Activated CD8-positive, alpha-beta T cell treated with anti-CD3 and anti-CD28 coated beads for 36 hours (primary cell): ENCODE measurements at places on chromosomes 13 and 19.
A peak's percentile ranks its signal among the peaks of the same experiment; 100 is the strongest.

DNA sequence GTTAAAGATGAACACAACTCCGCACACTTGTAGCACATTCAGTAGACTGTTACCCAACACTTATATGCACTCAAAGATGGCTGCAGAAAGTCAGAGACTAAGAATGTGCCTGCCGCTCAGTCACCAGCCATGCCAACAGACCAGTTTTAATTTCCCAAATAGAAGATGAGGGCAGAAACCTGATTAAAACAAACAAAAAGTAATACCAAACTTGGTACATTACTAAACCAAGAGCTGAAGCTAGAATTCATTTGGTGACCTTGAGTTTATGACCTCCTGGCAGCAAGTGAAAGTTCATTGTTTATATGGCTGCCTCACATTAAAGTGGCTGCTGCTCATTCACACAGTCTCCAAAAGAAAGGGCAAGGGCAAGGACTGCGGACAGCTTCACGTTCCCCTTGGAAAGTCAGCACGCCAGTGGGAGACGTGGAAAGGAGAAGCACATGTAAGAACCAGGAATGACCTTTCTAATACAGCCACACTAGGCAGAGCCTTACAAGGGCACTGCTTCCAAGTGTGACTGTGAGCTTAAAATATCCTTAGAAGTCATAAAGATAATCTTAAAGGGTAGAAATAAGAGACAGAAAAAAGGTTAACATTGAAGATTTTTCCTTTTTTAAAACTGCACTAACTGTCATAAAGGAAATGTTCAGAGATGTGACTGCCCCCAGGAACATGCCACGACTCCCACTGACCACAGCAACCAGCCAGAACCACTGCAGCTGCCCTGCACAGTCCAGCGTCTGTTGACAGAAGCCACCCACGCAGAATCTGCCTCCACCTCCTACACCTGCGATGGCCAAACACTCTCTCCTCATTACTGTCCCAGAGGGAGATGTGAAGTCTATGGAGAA lies 73.5 kb downstream of the STK24 start:
- no peak for DNase-seq

- no peak for DNase-seq
Measured at GRCh38 chr13:48942131-48942530, 33.6 kb upstream of the FNDC3A start.

DNA sequence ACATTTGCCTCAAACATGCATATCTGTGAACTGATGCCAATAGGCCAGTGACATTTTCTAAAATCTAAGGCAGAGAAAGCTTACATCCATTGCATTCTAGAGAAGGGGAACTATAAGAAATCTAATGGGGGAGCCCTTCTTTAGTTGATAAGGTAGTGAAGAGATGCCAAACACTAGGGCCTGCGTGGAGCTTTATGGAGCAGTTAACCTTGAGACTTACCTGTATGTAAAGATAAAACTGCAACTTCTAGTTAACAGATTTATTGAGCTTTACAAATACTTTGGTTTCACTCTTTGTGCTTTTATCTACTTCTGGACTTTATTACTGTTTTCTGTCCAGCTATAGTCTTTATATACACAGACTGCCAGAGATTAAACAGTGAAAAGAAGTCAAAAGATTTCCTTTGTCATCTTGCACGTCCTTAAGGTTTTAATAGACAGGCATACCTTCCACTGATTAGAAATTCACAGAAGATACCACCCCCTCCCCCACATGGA lies 457.6 kb downstream of the KLF12 start:
- no peak for DNase-seq

GRCh38 chr19:42122691-42123607 lies 9.3 kb downstream of the POU2F2 start:
- DNase-seq = peak; percentile 92

DNA sequence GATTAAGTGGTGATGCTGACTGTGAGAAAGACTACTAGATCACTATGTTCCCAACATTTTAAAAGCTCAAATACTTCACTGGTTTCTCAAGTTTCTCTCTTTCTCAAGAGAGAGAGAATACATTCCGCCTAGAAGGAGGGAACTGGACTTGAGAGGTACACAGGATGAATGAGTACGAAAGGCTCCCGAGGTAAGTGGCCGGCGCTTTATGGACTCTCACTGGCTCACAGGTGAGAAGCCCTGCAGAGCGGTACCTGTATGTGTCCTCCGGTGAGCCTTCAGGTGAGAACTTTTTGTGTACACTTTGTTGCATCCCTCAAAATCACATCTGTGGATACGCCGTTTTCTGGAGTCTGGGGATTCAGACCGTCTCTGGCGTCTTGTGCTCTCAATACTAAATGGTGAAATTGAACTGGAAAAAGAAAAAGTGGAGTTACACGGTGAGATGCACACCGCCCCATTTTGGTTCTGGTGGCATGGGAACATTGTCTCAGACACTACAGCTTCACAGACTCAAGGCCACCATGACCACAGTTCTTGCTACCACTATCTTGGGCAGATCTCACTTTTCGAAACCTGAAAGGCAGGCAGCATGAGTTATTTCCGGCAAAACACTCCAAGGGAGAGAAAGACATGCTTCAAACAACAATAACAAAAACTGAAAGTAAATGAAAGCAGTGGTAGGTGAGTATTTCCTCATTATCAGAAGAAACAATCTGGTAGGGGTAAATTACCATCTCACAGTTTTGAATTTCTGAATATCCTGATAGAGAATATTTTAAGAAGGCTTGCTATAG lies 418.9 kb downstream of the KLF12 start:
- peak; percentile 65 for DNase-seq

GRCh38 chr19:23401086-23401610 lies 5.9 kb upstream of the ZNF91 start:
- DNase-seq = no peak

- no peak for DNase-seq
Measured at GRCh38 chr19:5738423-5738822, 18.0 kb downstream of the CATSPERD start.

- DNase-seq = peak; percentile 93
Measured at GRCh38 chr19:6218491-6219146, 61.2 kb downstream of the MLLT1 start.

GRCh38 chr13:26557051-26557392 lies 461 bp upstream of the WASF3 start:
- DNase-seq = no peak

- no peak for DNase-seq
Measured at GRCh38 chr13:94455414-94455813, 24.1 kb downstream of the DCT start.

DNA sequence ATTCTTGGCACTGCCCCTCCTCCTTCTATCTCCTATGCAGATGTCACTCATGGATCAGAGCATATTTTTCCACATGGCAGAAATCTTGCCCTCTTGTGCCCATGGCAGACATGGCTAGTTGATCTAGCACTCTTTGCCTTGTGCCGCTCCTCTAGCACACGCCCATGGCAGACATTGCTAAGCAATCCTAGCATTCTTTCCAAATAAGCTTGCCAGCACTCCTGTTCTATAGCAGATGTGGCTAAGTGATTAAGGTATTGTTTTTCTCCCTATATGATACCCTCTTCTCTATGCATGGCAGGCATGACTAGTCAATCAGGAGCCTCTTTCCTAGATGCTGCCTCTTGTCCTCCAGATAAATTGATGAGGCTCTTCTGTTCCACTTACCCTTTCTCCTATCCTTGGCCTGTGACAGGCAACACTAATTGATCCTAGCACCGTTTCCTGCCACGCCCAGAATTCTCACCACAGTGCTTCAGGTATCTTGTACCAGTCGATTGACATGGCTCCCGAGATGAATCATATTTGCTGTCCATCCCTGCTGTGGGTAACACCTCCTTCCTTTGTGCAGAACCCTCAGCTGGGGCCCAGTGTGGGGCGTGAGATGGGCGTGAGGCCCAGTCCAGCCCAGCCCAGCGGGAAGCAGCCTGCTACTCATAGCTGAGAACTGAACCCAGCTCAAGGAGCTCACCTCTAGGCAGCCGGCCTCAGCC lies 26.9 kb downstream of the TMED1 start:
- DNase-seq = peak; percentile 68

GRCh38 chr19:46844067-46844489 lies 6.6 kb downstream of the AP2S1 start:
- no peak for DNase-seq

DNA sequence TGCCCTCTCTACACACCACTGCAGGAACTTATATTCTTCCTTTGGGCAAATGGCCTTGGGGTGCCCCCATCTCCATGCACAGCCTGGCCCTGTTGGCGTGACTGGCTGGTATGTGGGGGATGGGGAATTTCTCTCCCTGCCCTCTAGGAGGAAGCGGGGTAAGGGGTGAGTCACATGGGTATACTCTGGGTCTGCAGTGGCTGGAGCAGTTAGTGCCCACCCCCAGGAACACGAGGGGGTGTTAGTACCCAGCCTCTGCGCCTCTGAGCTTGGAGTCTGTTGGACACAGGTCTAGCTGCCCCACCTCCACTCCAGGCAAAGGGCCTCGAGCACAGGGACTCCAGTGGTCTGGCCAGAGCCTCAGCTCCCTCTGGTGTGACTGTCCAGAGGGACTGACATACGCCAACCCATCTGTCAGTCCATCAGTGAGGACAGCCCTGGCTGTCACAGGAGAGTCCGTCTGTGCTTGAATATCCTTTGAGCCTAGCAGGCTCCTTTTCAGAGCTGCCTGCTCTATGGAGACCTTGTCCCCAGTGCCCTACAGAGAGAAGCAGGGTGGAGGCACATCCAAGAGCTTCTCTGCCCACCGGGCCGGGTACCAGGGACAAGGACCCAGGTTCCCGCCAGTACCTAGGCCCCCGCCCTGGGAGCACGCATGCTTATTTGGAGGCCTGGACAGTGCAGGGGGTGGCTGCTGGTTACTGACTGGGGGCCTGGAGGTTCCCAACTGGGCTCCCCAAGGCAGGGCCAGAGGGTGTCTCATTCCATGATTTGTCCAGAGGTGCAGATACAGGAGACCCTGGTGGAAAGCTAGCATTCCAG lies 66.6 kb downstream of the CHST8 start:
- no peak for DNase-seq

- DNase-seq = no peak
Measured at GRCh38 chr19:30036154-30037129, 94.4 kb downstream of the URI1 start.

DNA sequence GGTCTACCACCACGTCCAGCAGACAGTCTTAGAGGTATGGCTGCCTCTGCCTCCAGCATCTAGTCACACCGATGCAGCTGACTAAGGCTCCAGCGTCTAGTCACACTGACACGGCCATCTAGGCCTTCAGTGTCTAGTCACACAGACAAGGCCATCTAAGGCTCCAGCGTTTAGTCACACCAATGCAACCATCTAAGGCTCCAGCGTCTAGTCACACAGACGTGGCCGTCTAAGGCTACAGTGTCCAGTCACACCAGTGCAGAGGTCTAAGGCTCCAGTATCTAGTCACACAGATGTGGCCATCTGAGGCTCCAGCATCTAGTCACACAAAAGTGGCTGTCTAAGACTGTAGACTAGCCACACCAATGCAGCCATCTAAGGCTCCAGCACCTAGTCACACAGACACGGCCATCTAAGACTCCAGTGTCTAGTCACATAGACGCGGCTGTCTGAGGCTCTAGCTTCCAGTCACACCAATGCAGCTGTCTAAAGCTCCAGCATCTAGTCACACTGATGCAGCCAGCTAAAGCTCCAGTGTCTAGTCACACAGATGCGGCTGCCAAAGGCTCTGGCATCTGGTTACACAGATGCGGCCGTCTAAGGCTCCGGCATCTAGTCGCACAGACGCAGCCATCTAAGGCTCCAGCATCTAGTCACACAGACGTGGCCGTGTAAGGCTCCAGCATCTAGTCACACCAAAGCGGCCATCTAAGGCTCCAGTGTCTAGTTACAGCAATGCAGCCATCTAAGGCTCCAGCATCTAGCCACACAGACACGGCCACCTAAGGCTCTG lies 55.1 kb downstream of the KLF2 start:
- DNase-seq = peak; percentile 1

GRCh38 chr19:45154064-45154827 lies 6.5 kb downstream of the NKPD1 start:
- DNase-seq = peak; percentile 50

GRCh38 chr19:5083547-5083965 lies 114.6 kb downstream of the KDM4B start:
- no peak for DNase-seq

GRCh38 chr13:106034201-106034600 lies 501.3 kb downstream of the EFNB2 start:
- DNase-seq = no peak

DNA sequence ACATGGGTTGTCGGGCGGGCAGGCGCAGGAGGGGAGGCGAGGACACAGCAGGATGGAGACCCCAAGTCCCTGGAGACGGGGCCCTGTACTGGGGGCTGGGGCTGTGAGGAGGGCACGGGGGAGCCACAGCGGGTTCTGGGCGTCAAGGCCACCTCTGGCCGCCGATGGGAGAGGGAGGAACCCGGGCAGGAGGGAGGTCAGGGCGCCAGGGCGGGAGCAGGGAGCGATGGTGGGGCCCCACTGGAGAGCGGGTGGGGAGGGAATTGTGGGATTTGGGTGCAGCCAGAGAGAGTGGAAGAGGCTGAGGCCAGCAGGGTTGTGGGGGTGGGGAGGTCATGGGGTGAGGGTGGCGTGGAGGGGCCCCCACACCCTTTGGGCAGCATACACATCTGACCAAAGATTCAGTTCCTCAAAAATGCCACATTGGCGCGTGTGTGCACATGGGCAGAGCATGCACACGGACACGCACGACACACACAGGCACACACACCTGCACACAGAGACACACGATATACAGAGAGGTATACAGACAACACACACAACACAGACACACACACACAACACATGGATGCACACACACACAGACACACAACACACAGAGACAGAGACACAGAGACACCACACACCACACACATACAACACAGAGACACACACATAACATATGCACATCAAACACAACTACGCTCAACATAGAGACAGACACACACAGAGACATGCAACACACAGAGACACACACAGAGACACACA lies 54.9 kb downstream of the AP1M1 start:
- no peak for DNase-seq

GRCh38 chr19:48859711-48860572 lies 8.5 kb downstream of the PLEKHA4 start:
- DNase-seq = peak; percentile 50

DNA sequence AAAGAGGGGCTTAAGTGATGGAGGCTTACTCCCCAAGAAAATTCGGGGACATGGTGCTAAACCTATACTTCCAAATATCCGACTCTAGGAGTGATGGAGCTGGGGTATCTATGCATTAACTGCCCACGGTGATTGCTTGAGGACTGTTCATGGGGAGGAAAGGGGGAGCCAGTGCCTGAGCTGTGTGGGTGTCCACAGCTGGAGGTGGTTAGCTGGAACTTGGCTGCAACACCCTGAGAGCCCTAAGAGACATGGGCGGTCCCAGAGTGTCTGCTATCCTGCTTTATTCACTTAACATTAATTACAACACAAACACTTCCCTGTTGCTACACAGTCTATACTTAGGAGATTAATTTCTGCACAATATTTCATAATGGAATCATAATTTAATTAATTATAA lies 28.1 kb upstream of the POMP start:
- DNase-seq = no peak
